Stimulated activated CD8-positive, alpha-beta memory T cell treated with anti-CD3 and anti-CD28 coated beads, Interleukin-2, amount 100 ng/mL, for 1 hour (primary cell): ENCODE measurements at places on chromosomes 4 and X.

DNA sequence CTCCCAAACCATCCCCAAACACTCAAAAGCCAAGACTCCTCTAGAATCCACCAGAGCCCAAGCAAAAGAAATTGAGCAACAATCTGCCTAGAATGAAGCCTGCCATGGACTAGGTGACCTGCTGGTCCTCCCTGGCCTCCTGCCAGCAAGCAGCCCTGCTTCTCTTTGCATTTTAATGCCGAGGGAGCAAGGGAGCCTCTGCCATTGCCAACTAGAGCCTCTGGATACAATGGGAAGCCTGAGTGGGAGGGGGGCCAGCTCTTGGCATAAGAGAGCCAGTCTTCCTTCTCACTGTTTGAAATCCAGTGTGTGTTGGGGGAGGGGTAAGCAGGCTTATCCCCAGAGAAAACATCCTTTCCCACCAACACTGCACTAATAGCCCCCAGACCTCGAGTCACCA, 1.5 kb upstream of the GDPD2 start:
- no peak for DNase-seq

DNA sequence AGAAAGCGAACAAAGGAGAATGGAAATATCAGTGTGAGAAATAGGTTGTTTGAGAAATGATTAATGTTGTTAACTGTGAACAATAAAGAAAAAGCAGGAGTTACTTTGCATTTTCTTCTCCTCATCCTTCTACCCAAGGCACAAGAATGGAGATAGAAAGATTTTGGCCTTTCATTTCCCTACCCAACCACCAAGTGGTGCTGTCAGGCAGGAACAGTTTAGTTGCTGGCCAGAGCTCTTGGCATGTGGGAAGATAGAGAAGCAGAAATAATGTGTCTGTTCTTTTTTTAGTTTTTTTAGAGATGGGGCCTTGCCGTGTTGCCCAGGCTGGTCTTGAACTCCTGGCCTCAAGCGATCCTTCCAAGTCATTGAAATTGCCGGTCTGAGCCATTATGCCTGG, 12.8 kb downstream of the HOPX start:
- no peak for DNase-seq

- DNase-seq = no peak
Measured at GRCh38 chr4:88191404-88191803, 33.0 kb upstream of the ABCG2 start.

- DNase-seq = no peak
Measured at GRCh38 chr4:137541876-137542646, 9.8 kb upstream of the PCDH18 start.
